Activated CD4-positive, alpha-beta T cell treated with anti-CD3 and anti-CD28 coated beads, Interleukin-2, amount 10 ng/mL, durations not matched to agents 24 days and 14 days (primary cell): ENCODE measurements at places on chromosomes 4 and X.
A peak's percentile ranks its signal among the peaks of the same experiment; 100 is the strongest.

GRCh38 chr4:74674750-74675149 is 119.6 kb downstream of the BTC start:
- no peak for DNase-seq

- no peak for DNase-seq
Measured at GRCh38 chrX:39967348-39967747, 130.4 kb downstream of the BCOR start.

GRCh38 chr4:140777386-140777785 is 21.2 kb upstream of the TBC1D9 start:
- no peak for DNase-seq

DNA sequence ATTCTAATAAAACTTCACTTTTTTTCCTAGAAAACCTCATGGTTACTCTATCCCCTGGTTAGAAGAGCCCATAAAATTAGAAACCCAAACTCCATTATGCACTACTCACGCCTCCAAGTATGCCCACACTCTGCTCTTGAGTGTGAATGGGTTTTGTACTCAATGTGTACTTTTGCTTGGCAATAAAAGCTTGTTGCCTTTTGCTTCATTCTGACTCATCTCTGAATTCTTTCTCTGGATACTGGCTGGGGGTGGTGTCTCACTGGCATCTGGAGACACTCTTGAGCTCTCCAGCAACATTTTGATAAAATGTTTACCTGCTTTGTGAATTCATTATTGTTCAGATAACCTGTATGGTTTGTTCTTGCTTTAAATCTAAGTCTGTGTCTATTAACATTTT is 963.3 kb downstream of the TRAM1L1 start:
- no peak for DNase-seq

GRCh38 chrX:124347242-124347641 is 879 bp downstream of the SH2D1A start:
- DNase-seq = peak; percentile 70

GRCh38 chrX:37752936-37753335 is 26.9 kb upstream of the CYBB start:
- no peak for DNase-seq

- DNase-seq = no peak
Measured at GRCh38 chr4:94598758-94599157, 147.0 kb downstream of the PDLIM5 start.
